Activated naive CD8-positive, alpha-beta T cell treated with anti-CD3 and anti-CD28 coated beads for 36 hours (primary cell): ENCODE measurements at places on chromosomes 5 and 9. TPM values are rescaled to one million over a fixed set of nuclear protein-coding genes. Genes with fewer than 3 reads are reported as not detected.

DNA sequence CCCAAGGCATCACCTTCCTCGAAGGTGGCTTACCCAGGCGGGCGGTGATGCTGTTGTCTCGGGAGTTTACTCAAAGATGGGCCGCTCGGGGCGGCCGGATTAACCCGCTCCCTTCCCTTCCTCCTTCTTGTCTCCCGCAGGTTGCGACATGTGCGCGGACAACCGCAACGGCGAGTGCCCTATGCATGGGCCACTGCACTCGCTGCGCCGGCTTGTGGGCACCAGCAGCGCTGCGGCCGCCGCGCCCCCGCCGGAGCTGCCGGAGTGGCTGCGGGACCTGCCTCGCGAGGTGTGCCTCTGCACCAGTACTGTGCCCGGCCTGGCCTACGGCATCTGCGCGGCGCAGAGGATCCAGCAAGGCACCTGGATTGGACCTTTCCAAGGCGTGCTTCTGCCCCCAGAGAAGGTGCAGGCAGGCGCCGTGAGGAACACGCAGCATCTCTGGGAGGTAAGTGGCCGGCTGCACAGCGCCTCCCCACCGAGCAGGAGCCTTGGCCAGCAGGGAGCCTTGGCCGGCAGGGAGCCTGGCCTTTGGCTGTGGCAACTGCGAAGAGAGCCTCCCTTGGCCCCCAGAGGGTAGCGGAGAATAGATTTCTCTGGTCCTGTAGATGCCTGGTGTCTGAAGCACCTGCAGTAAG, 10.6 kb downstream of the PRDM6 start:
- peaks cover 82% of the 10 kb centered on the region for H3K27me3 ChIP-seq
- H3K27ac ChIP-seq: no peak overlapping the region
- no peaks in the 10 kb centered on the region for H3K36me3 ChIP-seq
- peaks cover 2% of the 10 kb centered on the region for H3K4me1 ChIP-seq

DNA sequence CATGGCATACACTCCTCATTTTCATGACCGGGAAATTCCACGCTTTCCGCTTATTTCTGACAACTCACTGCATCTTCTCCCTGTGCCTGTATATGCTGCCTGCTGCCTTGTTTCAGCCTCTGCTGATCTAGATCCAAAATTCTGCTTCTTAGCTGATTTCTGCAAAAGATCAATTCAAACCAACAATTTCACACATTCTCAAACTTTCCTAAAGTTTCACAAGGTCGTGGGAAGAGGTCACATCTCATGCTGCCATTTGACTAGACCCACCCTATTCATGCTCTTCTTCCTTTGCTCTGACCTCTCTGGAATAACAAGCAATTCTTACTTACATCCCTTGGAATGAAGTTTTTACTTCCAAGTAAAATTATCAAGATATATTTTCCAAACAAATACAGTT, 84.5 kb downstream of the TMEM167A start:
- H3K4me3 ChIP-seq: no peak overlapping the region
- H3K4me1 ChIP-seq: no peaks in the 10 kb centered on the region
- H3K27ac ChIP-seq: no peak overlapping the region
- DNase-seq: no peak

GRCh38 chr5:108720391-108720790, 27.3 kb upstream of the FER start:
- H3K27me3 ChIP-seq: peaks cover 14% of the 10 kb centered on the region
- DNase-seq: peak; percentile 8
- H3K4me3 ChIP-seq: no peak overlapping the region
- H3K36me3 ChIP-seq: no peaks in the 10 kb centered on the region
- no peak overlapping the region for H3K27ac ChIP-seq

TPPP gene
- total RNA-seq: 0.08 TPM

DNA sequence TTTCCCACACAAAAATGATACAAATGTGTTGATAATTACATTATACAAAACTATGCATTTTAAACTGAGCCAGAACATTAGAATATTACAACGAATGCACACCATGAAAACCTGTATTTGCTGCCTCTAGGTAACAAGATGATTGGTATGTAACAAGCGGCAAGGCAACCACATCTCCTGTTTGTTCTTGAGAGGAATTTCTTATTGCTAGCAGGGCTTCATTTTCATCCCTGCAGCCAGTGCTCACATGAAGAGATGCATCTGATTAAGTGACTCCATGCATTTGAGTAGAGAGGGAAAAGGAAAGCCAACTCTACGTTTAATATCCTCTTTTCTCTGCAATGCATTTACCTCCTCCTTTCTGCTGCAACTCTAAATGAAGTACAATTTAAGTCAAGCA, 36.6 kb downstream of the FRMD3 start:
- no peaks in the 10 kb centered on the region for H3K27me3 ChIP-seq
- no peak overlapping the region for H3K27ac ChIP-seq
- H3K4me1 ChIP-seq: no peaks in the 10 kb centered on the region
- no peak for DNase-seq

DNA sequence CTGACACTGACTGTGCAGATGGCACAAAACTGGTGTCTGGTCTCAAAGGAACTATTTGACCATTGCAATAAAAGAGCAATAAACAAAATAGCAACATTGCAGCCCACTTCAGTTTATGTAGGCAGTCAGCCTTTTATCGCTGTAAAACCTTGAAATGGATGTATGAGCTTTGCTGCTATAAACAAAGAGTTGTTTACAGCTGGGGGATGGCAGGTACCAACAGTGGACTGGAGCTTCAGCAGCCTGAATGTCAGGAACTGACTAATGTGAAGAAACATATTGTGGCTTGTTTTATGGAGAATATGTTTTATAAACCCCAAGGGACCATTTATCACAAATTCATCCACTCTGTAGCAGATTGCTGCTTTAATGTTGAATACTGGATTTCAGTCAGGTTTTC, 78.0 kb downstream of the PTPRD start:
- no peak for DNase-seq
- H3K36me3 ChIP-seq: no peaks in the 10 kb centered on the region
- H3K4me1 ChIP-seq: no peaks in the 10 kb centered on the region

- H3K27ac ChIP-seq: no peak overlapping the region
- no peak overlapping the region for H3K4me3 ChIP-seq
- no peaks in the 10 kb centered on the region for H3K4me1 ChIP-seq
- H3K27me3 ChIP-seq: no peaks in the 10 kb centered on the region
- no peaks in the 10 kb centered on the region for H3K36me3 ChIP-seq
Measured at GRCh38 chr5:8993031-8993430, 552.8 kb downstream of the SEMA5A start.

DNA sequence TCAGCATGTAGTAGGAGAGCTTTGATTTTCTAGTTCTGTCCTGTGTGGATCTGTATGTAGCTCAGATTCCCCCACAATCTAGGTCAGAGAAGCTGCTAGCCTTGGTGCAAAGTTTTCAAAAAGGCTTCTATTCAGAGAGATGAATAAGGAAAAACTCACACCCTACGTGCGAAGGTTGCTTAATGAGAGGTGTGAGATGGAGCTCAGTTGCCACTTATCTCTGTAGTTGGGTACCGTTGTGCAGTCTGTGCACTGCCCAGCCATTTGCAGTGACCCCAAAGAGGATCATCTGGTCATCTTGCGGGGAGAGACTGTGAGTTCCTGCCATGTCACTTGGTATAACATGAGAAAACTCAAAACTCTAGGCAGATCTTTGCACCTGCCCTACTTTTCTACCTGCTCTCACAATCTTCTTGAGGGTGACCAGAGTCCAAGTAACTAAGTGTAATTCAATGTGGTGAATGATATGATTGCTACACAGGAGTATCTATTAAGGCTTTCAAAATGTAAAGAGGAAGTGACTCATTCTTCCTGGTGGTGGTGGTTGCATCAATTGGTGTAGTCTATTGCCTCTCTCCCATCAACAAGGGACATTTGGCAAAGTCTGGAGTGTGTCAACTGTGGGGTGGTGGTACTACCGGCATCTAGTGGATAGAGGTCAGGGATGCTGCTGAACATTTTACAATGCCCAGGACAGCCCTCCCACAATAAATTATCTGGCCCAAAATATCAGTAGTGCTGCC, 65.2 kb downstream of the TMC1 start:
- peak overlapping the region; percentile 50 for H3K27ac ChIP-seq
- no peak for DNase-seq
- H3K36me3 ChIP-seq: no peaks in the 10 kb centered on the region
- peaks cover 31% of the 10 kb centered on the region for H3K4me1 ChIP-seq

FBP2 gene
- total RNA-seq: not detected

AJM1 gene
- total RNA-seq: 2.8 TPM

- peaks cover 90% of the 10 kb centered on the region for H3K4me1 ChIP-seq
- peak; percentile 46 for DNase-seq
- peaks cover 41% of the 10 kb centered on the region for H3K36me3 ChIP-seq
- no peaks in the 10 kb centered on the region for H3K27me3 ChIP-seq
Measured at GRCh38 chr9:131731644-131732043, 8.2 kb downstream of the RAPGEF1 start.

NUTM2G gene
- not detected for total RNA-seq

GRCh38 chr5:164498438-164498837, 993.0 kb downstream of the MAT2B start:
- H3K4me3 ChIP-seq: no peak overlapping the region
- H3K27me3 ChIP-seq: no peaks in the 10 kb centered on the region
- H3K4me1 ChIP-seq: no peaks in the 10 kb centered on the region
- DNase-seq: no peak
- no peaks in the 10 kb centered on the region for H3K36me3 ChIP-seq
- no peak overlapping the region for H3K27ac ChIP-seq

GRCh38 chr5:126031989-126032716, 391.1 kb upstream of the GRAMD2B start:
- no peak overlapping the region for H3K4me3 ChIP-seq
- H3K27me3 ChIP-seq: no peaks in the 10 kb centered on the region
- no peaks in the 10 kb centered on the region for H3K36me3 ChIP-seq
- DNase-seq: no peak
- H3K4me1 ChIP-seq: no peaks in the 10 kb centered on the region

DNA sequence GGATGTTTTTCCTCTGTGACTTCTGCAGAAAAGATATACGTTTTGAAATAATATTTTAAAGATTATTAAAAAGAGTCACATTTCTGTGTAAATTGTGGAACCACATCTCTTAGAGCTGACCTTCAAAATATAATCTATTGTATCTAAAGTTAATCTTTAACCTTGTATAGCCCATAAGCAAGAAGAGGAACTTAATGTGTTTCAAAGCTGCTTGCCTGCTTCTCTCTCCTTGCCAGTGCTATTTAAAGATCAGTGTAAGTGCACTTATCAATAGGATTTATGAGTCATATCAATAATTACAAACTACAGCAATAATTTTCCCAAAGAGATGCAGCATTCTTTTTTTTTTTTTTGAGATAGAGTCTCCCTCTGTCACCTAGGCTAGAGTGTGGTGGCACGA, 29.4 kb upstream of the GDA start:
- H3K36me3 ChIP-seq: no peaks in the 10 kb centered on the region
- no peaks in the 10 kb centered on the region for H3K4me1 ChIP-seq
- no peak overlapping the region for H3K27ac ChIP-seq

GRCh38 chr5:172642051-172642409, 967 bp downstream of the NEURL1B start:
- no peak overlapping the region for H3K27ac ChIP-seq
- H3K4me3 ChIP-seq: no peak overlapping the region
- DNase-seq: no peak
- H3K4me1 ChIP-seq: peaks cover 5% of the 10 kb centered on the region
- peaks cover 59% of the 10 kb centered on the region for H3K27me3 ChIP-seq
- H3K36me3 ChIP-seq: no peaks in the 10 kb centered on the region

GRCh38 chr9:78807286-78807685, 510.4 kb downstream of the PSAT1 start:
- H3K4me3 ChIP-seq: no peak overlapping the region
- DNase-seq: no peak
- H3K4me1 ChIP-seq: no peaks in the 10 kb centered on the region
- no peak overlapping the region for H3K27ac ChIP-seq
- H3K27me3 ChIP-seq: no peaks in the 10 kb centered on the region
- H3K36me3 ChIP-seq: no peaks in the 10 kb centered on the region

DNA sequence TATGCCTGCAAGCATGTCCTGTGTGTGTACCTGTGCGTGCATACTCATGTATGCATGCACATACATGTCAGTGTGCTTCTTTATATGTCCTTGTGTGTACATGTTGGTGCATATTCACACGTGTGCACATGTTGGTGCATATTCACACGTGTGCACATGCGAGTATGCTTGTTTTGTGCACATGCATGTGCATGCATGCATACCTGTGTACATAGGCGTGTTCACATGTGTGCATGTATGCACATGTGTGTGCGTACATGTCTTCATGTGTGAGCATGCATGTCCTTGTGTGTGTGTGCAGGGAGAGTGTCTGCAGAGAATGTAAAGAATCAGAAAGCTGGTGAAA, 72.2 kb upstream of the FCN2 start:
- no peak for DNase-seq
- no peak overlapping the region for H3K27ac ChIP-seq
- H3K4me1 ChIP-seq: no peaks in the 10 kb centered on the region
- H3K27me3 ChIP-seq: no peaks in the 10 kb centered on the region

DNA sequence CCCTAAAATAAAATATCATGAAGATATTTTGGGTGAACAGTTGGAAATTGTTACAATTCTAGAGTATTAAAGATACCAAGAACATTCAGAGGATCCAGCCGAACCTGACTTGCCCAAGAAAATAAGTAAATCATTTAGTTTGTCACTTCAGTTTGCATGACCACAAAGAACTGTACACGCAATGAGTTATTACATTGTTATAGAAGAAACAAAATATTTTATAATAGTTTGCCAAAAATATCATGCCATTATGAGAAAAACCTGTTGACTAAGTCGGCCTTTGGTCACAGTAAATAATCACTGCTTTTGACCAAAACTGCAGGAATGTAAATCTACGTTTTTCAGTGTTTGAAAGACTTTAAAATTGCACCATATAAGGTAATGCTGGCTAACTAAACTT, 27.9 kb downstream of the TRIO start:
- DNase-seq: no peak
- H3K27me3 ChIP-seq: peaks cover 34% of the 10 kb centered on the region
- no peak overlapping the region for H3K4me3 ChIP-seq
- no peaks in the 10 kb centered on the region for H3K36me3 ChIP-seq
- no peak overlapping the region for H3K27ac ChIP-seq
- H3K4me1 ChIP-seq: peaks cover 15% of the 10 kb centered on the region

DNA sequence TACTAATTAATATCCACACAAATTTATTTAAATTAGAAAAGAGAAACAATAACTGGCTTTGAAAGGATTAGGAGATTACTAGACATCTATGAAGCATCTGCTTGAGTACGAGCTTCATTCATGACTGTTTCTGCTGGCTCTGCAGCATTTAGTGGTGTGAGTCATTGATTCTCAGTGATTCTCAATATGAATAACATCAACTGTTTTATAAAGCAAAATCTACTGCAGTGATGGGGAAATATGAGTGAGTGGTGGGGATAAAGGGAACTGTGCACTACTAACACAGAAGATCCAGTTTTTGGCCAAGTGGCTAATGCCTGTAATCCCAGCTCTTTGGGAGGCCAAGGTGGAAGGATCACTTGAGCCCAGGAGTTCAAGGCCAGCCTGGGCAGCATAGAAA, 8.4 kb downstream of the FNBP1 start:
- H3K4me3 ChIP-seq: peak overlapping the region; percentile 61
- DNase-seq: no peak
- H3K4me1 ChIP-seq: peaks cover 93% of the 10 kb centered on the region
- peak overlapping the region; percentile 92 for H3K27ac ChIP-seq

FAM221B gene
- total RNA-seq: not detected

GRCh38 chr5:104952876-104953275, 1390.3 kb upstream of the NUDT12 start:
- no peaks in the 10 kb centered on the region for H3K36me3 ChIP-seq
- H3K4me1 ChIP-seq: no peaks in the 10 kb centered on the region
- no peak overlapping the region for H3K4me3 ChIP-seq
- H3K27ac ChIP-seq: no peak overlapping the region
- no peaks in the 10 kb centered on the region for H3K27me3 ChIP-seq

PTGDS gene
- total RNA-seq: not detected
